ENCODE measurements at places on chromosomes 6 and 20.

GRCh38 chr6:139711804-139712585 is 337.5 kb upstream of the CITED2 start:
- no peak for DNase-seq

DNA sequence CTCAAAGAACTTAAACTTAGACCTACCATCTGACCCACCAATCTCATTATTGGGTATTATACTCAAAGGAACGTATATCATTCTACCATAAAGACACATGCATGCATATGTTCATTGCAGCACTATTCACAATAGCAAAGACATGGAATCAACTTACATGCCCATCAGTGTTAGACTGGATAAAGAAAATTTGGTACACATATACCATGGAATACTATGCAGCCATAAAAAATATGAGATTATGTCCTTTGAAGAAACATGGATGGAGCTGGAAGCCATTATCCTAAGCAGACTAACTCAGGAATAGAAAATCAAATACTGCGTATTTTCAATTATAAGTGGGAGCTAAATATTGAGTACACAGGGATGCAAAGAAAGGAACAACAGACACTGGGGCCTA is 166.4 kb upstream of the GLP1R start:
- DNase-seq: no peak

GRCh38 chr6:40661726-40662125 is 74.6 kb upstream of the LRFN2 start:
- no peak for DNase-seq

- no peak for DNase-seq
These were observed 18.9 kb downstream of the PERP start for GRCh38 chr6:138088326-138088762.

DNA sequence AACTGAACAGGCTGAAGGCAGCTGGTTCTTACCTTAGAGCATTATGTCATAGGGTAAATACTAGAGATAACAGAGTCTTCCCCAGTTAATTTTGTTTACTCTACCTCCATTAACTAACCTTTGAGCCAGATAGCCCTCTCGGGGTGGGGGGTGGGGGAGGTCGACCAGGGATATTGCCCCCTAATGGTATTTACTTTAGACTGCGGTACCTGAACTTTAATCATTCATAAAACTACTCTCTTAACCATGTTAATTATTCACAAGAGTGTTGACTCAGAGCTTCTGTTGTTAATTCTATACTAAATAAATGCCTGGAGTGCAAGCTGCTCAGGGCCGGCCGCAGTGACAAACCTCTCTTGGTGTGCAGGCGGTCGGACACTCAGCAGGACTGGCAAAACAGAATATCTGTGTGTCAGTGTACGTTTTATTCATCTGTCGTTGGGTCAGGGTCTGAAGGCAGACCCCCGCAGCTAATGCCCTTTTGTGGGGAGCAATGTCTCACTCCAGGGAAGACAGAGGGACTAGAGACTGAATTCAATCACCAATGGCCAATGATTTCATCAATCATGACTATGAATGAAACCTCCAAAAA is 152.4 kb upstream of the COL21A1 start:
- DNase-seq: no peak

DNA sequence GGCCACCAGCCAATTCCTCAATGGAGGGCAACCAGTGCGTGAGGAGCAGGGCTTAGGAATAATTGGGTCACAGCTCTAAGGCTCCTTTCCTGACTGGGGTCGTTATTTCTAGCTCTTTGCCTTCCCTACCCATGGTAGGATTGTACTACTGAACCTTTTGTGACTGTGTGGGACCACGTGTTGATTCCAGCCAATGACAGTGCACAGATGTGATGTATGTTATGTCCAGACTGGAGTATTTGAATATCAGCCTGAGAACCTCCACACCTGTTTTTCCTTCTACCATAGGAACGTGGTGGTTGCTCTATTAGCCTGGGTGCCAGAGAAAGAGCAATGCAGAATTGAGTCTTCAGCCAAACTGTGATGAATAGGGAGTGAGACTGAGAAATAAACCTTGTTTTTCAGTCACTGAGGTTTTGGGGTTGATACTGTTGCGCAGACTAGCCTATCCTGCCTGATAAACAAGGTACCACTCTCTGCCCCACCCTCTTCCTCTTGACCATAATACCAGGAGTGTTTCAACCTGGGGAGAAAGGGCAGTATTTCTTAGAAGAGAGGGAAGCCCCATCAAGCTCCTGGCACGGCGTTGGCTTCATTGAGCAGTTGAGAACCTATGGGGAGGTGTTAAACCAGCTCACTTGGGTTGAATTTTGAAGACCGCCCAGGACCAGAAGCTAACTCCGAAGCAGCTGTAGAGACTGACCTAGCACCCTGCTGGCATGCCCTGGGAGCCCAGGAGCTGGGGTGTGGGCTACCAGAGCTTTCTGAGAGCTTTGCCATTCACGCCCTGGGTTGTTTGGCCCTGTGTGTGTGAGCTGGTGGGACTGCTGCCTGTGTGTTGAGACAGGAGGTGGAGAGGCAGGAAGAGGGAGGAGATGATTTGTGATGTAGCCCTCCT is 105.5 kb upstream of the BACH2 start:
- DNase-seq: no peak

GRCh38 chr20:19211661-19212468 is 577 bp upstream of the SLC24A3 start:
- DNase-seq: no peak

DNA sequence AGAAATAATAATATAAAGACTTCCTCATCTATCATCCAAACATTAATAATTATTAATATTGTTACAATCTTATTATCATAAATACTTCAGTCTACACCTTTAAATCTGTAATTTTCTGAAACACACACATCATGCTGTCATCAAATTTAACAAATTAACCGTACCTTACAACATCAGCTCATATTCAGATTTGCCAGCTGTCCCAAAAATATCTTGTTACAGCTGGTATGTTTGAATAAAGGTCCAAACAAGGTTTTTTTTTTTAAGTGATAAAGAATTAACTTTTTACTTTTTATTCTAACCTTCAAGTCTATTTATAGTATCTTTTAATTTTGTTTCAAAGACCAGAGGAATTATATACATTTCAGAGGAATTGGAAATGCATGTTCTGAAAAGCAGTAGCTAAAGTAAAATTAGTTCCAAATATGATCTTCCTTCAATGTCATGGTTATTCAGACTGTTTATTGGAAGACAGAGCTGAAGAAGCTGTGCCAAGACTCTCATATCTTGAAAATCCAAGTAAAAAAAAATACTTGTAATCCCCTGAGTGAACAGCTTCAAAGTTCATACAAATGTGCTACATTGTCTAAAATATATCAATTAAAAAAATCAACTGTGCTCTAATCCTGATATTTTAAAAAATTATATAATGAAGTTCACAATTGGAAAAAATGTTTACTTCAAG is 161.7 kb upstream of the BMP5 start:
- DNase-seq: no peak

DNA sequence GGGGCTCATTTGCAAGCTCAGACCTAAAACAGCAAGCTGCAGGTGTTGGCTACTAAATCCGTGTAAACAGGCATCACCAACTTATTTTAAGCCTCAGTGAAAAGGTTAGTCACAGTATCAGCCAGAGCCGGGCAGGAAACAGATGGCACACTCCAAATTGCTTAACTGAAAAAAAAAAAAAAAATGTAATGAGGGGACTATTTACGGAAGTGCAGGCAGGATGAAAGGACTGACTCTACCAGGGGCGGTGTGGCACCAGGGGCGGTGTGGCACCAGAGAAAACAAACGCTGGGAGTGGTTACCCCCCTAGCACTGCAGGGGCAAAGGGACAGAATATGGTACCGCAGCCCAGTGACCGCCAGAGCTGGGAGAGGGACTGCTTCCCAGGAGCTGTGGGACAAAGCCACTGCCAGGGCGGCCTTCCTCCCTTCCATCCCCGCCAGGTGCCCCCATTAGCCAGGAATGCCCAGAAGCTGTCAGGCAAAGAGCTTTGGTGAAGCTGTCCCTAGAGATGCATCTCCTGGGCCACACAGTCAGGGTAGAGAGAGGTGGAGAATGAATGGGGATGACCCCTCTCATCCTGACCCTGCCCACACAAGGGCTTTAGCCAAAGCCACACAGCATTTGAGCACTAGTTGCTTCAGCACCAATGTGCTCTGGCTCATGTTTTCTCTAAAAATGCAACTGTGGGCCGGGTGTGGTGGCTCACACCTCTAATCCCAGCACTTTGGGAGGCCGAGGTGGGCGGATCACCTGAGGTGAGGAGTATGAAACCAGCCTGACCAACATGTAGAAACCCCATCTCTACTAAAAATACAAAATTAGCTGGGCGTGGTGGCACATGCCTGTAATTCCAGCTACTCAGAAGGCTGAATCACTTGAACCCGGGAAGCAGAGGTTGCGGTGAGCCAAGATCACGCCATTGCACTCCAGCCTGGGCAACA is 39.6 kb upstream of the GFOD1 start:
- DNase-seq: no peak

DNA sequence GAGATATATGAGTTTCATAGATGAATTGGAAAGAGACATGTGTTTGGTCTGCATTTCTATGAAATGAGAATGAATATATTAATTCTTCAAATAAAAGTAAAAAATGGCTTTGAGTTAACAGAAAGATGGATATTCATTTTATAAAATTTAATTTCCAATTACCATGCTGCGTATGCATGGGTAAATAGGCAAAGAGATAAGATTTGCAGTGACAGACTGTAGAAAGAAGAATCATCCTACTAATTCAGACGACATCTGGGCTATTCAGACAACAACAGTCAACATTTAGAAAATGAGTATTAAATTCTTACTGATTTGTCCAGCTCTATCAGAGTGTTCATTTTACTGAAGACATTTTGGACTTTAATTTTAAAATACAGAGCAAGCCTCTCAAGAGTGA is 602.2 kb upstream of the NRSN1 start:
- no peak for DNase-seq

GRCh38 chr20:46694484-46694883 is 5.2 kb upstream of the TP53RK start:
- no peak for DNase-seq

GRCh38 chr6:136031982-136032381 is 180.5 kb downstream of the PDE7B start:
- peak; percentile 28 for DNase-seq

DNA sequence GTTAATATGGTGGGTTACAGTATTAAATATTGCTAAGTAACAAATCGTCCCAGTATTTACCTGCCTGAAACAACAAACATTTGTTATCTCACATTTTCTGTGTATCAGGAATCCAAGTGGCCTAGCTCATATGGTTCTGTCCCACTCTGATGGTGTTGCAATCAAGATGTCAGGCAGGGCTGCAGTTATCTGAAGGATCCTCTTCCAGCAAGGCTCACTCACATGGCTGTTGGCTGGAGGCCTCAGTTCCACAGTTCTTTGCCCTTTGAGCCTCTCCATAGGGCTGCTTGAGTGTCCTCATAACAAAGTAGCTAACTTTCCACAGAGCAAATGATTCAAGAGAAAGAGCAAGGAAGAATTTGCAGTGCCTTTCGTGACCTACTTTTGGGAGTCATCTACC is 17.7 kb downstream of the RAB22A start:
- no peak for DNase-seq

- no peak for DNase-seq
These were observed 597 bp upstream of the GLYATL3 start for GRCh38 chr6:49499126-49499525.

- DNase-seq: no peak
These were observed 50.3 kb upstream of the PREP start for GRCh38 chr6:105452924-105453756.

DNA sequence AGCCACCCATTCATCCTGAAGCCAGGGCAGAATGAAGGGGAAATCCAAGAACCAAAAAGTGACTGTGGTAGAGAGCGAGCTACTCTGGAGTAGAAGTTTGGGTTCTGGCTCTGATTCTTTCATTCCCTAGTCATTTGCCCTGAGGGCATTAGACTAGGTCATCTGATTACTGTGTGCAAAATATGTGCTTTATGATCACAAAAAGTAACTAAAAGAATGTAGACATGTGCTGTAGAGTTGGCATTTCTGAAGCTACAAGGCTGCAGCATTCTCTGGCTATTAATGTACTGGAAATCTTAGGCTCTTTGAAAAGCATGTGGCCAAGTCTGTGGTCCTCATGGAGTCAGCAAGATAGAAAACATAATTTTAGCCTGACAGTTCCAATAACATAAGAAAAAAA is 94.2 kb downstream of the TBC1D7 start:
- no peak for DNase-seq

DNA sequence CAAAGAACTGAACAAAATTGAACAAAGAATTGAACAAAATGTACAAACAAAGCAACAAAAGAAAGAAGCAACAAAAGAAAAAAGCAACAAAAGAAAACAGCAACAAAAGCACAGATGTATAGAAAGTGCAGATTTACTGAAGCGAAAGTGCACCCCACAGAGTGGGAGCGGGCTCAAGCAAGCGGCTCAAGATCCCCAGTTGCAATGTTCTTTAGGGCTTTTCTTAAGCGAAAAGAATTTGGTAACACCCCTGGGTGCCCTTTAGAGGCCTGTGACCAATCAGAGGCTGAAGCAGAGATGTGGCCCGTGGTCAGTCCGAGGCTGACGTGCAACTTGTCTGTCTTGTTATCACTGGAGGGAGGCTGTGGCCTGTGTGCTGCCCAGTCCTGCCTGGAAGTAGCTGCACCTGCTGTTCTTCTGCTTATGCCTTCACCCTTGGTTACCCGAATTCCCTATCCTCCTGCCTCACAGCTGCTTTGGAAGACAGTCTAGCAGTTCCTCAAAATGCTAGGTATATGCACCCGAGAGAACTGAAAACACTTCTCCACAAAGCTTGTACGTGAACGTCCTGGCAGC is 13.2 kb upstream of the KIF25 start:
- DNase-seq: no peak

- no peak for DNase-seq
These were observed 10.8 kb downstream of the ABHD16A start for GRCh38 chr6:31692353-31692752.

- DNase-seq: no peak
These were observed 1.2 kb downstream of the NOX3 start for GRCh38 chr6:155454471-155454870.

- DNase-seq: no peak
These were observed 19.6 kb downstream of the MARCKS start for GRCh38 chr6:113876695-113877094.

GRCh38 chr6:52576392-52577021 is 353 bp downstream of the TRAM2 start:
- peak; percentile 61 for DNase-seq

DNA sequence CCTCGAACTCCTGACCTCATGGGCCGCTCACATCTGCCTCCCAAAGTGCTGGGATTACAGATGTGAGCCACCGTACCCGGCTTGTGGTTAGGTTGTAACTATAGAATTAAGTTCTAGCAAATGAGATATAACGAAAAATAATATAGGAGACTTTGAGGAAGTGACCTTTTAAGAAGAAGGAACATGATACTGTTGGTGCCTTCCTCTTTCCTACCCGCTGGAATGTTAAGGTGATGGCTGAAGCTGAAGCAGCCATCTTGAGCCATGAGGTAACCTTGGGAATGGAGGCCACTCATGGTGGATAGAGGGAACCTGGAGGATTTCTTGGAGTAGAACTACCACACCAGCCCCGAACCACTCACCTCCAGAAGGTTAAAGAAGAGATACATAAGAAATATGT is 48.1 kb upstream of the MDGA1 start:
- no peak for DNase-seq

- no peak for DNase-seq
These were observed 55.3 kb upstream of the DDR1 start for GRCh38 chr6:30829033-30829432.
